ENCODE measurements at places on chromosomes 16 and 17.

DNA sequence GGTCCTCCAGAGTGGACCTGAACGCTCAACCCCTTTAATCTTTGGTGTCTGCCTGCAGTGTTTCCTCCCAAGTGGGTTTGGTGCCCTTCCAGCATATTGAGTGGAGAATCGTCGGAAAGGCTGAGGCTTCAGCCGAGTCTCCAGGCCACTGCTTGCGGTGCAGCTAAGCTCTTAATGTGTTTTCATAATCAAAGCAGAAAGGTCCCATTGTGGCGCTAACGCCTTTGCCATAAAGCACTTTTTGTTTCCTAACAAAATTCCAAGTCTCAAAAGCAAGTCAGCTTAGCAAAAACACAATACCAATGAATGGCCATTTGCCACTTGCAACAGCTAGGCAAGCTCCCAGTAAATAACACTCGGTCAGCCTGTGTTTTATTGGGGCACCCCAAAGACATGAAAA, 57.6 kb downstream of the KSR1 start:
- peaks cover 46% of the 10 kb centered on the region for H3K4me1 ChIP-seq

DNA sequence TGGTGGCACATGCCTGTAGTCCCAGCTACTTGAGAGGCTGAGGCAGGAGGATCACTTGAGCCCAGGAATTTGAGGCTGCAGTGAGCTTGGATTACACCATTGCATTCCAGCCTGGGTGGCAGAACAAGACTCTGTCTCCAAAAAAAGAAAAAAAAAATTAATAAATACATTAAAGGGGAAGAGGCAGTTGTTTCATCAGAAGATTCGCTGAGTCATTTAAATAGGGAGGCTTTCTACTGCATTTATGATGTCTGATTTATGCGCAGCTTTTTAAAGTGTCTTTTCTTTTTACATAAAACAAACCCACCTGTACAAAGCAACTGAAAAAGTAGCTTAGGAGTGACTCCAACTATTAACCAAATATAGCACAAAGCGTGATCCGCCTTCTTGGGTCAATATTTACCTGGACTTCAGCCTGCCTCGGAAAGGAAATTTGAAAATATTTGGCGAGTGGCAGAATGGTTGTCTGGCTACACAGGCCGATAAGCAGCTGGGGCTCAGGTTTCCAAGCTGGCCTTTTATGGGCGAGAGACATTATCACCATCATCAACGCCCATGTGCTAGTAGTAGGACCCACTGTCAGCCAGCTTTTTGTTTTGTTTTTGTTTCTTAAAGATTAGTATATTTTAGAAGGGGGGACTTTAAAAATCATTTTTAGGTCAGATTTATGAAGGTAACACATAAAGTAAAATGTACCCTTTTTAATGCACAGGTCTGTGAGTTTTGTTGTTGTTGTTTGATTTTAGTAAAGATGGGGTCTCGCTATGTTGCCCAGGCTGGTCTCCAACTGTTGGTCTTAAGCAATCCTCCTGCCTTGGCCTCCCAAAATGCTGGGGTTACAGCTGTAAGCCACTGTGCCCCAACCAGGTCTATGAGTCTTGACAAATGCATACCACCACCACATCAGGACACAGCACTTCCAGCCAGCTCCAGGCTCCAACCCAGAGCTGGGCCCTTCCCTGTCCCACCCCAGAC, 42.5 kb upstream of the RASD1 start:
- no peak overlapping the region for H3K4me3 ChIP-seq
- H3K36me3 ChIP-seq, result no peaks in the 10 kb centered on the region
- H3K4me1 ChIP-seq, result peaks cover 10% of the 10 kb centered on the region
- no peak overlapping the region for H3K27ac ChIP-seq
- peaks cover 10% of the 10 kb centered on the region for H3K27me3 ChIP-seq
- no peak for DNase-seq

DNA sequence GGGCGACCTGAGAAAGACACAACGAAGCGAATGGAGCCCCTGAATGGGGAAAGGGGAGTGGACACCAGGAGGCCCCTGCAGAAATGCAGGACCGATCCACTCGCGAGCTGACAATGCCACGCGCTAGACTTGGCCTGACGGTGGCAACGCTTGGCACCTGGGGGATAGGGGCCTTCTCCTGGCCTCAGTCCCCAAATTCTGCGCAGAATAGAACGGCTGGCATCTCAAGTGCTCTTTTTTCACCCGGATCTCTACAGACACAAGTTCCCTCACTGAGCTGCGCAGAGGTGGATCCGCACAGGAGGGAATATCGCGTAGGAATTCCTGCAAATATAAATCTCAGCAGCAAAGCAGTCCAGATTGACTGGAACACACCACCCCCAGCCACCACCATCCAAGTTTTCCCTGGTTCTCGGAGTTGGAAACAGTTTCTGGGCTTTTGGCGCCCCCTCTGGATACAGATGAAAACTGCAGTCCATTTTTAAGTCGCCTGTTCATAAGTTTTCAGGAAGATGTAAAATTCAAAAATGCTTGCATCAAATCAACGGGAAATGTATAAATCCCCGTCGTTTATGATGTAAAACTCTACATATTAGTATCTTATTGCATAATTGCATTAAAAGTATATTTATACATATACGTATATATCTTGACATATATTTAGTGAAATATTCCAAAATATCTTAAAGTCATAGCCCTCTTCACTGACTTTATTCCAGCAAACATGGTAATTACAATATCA, 2.3 kb upstream of the SOX9 start:
- no peak overlapping the region for H3K27ac ChIP-seq
- peaks cover 28% of the 10 kb centered on the region for H3K27me3 ChIP-seq
- peak overlapping the region; percentile 83 for H3K4me3 ChIP-seq
- H3K4me1 ChIP-seq, result peaks cover 9% of the 10 kb centered on the region
- DNase-seq, result peak; percentile 71

- H3K4me1 ChIP-seq, result peaks cover 7% of the 10 kb centered on the region
- DNase-seq, result no peak
- no peaks in the 10 kb centered on the region for H3K36me3 ChIP-seq
- H3K27ac ChIP-seq, result no peak overlapping the region
- no peak overlapping the region for H3K4me3 ChIP-seq
These were observed 13.1 kb upstream of the LPCAT2 start for GRCh38 chr16:55495616-55496289.

- H3K4me3 ChIP-seq, result no peak overlapping the region
- peaks cover 18% of the 10 kb centered on the region for H3K27me3 ChIP-seq
- no peak overlapping the region for H3K27ac ChIP-seq
- peaks cover 6% of the 10 kb centered on the region for H3K36me3 ChIP-seq
These were observed 112.0 kb upstream of the SMURF2 start for GRCh38 chr17:64773836-64774761.

GRCh38 chr17:78357177-78357586, 2.7 kb downstream of the SOCS3 start:
- H3K36me3 ChIP-seq, result no peaks in the 10 kb centered on the region
- H3K4me1 ChIP-seq, result peaks cover 10% of the 10 kb centered on the region
- H3K4me3 ChIP-seq, result no peak overlapping the region
- DNase-seq, result no peak

GRCh38 chr17:16922386-16923096, 49.4 kb downstream of the TNFRSF13B start:
- no peak overlapping the region for H3K4me3 ChIP-seq
- peaks cover 1% of the 10 kb centered on the region for H3K27me3 ChIP-seq
- DNase-seq, result no peak
- H3K36me3 ChIP-seq, result no peaks in the 10 kb centered on the region

- H3K36me3 ChIP-seq, result no peaks in the 10 kb centered on the region
- peak; percentile 99 for DNase-seq
- H3K4me1 ChIP-seq, result peaks cover 23% of the 10 kb centered on the region
- H3K27me3 ChIP-seq, result peaks cover 13% of the 10 kb centered on the region
These were observed at the start of gene NFATC3 for GRCh38 chr16:68085259-68086071. Gene NFATC3, plus strand, starts transcription at chr16:68085370. Its CDS starts 312 bp downstream, at chr16:68085682.

DNA sequence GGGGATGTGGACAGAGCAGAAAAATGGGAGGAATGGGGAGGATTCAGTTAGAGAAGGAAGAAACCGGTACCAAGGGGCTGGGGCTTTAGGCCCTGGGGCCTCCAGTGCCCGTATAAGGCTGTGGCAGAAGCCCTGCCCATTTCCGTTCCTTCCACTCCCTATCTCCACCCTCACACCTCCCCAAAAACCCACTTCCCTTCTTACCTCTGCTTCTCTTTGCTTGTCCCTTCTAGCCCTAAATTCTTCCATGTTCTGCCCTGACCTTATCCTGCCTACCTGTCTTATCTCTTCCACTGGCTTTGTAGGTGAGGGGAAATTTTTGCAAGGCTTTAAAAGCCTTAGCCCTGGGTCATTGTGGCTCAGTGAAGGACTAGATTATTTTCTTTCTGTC, 4.1 kb downstream of the RNF167 start:
- H3K27me3 ChIP-seq, result peaks cover 16% of the 10 kb centered on the region
- DNase-seq, result no peak
- no peak overlapping the region for H3K4me3 ChIP-seq
- H3K4me1 ChIP-seq, result peaks cover 20% of the 10 kb centered on the region
- H3K36me3 ChIP-seq, result peaks cover 5% of the 10 kb centered on the region

- no peak for DNase-seq
- peaks cover 7% of the 10 kb centered on the region for H3K27me3 ChIP-seq
- no peak overlapping the region for H3K4me3 ChIP-seq
- H3K4me1 ChIP-seq, result peaks cover 12% of the 10 kb centered on the region
- no peak overlapping the region for H3K27ac ChIP-seq
- H3K36me3 ChIP-seq, result no peaks in the 10 kb centered on the region
These were observed 295.9 kb upstream of the N4BP1 start for GRCh38 chr16:48905632-48906505.

GRCh38 chr16:29811170-29811895, 660 bp upstream of the PRRT2 start:
- H3K4me3 ChIP-seq, result peak overlapping the region; percentile 95
- H3K27me3 ChIP-seq, result peaks cover 24% of the 10 kb centered on the region
- H3K36me3 ChIP-seq, result no peaks in the 10 kb centered on the region
- H3K27ac ChIP-seq, result peak overlapping the region; percentile 95
- peak; percentile 94 for DNase-seq

DNA sequence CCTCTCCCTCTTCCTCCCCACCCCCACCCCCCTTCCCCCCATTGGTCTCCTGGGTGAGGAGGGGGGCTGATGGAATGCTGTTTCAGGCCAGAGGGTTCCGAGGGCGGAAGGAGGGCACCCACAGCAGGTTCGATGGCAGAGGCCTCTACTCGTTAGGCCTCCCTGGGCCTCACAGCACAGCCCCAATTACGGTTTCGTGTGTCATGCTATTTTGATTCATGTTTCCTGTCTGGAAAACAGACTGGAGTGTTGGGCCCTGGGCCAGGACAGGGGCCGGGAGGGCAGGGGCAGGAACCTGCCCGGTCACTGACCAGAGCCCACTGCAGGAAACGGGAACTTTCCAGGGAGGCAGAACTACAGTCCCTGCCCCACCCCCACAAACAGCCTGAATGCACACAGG, 138.2 kb downstream of the C16orf95 start:
- no peak for DNase-seq
- no peaks in the 10 kb centered on the region for H3K27me3 ChIP-seq
- H3K4me3 ChIP-seq, result no peak overlapping the region
- no peaks in the 10 kb centered on the region for H3K36me3 ChIP-seq
- no peak overlapping the region for H3K27ac ChIP-seq

DNA sequence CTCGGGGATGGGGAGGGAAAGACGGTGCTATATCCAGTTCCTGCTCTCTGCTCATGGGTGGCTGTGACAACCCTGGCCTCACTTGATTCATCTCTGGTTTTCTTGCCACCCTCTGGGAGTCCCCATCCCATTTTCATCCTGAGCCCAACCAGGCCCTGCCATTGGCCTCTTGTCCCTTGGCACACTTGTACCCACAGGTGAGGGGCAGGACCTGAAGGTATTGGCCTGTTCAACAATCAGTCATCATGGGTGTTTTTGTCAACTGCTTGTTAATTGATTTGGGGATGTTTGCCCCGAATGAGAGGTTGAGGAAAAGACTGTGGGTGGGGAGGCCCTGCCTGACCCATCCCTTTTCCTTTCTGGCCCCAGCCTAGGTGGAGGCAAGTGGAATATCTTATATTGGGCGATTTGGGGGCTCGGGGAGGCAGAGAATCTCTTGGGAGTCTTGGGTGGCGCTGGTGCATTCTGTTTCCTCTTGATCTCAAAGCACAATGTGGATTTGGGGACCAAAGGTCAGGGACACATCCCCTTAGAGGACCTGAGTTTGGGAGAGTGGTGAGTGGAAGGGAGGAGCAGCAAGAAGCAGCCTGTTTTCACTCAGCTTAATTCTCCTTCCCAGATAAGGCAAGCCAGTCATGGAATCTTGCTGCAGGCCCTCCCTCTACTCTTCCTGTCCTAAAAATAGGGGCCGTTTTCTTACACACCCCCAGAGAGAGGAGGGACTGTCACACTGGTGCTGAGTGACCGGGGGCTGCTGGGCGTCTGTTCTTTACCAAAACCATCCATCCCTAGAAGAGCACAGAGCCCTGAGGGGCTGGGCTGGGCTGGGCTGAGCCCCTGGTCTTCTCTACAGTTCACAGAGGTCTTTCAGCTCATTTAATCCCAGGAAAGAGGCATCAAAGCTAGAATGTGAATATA, 4.8 kb upstream of the LASP1NB start:
- no peak for DNase-seq
- H3K4me1 ChIP-seq, result peaks cover 14% of the 10 kb centered on the region
- H3K27me3 ChIP-seq, result peaks cover 4% of the 10 kb centered on the region
- H3K4me3 ChIP-seq, result no peak overlapping the region
- H3K36me3 ChIP-seq, result no peaks in the 10 kb centered on the region
- no peak overlapping the region for H3K27ac ChIP-seq
